ENCODE measurements at places on chromosomes 13 and 19. TPM values are rescaled to one million over a fixed set of nuclear protein-coding genes. Genes with fewer than 3 reads are reported as not detected.
A peak's percentile ranks its signal among the peaks of the same experiment; 100 is the strongest.

The ENOX1 gene
- 1.5 TPM for total RNA-seq

GRCh38 chr13:73776151-73776785 lies 357.9 kb downstream of the KLF12 start:
- no peak for DNase-seq

DNA sequence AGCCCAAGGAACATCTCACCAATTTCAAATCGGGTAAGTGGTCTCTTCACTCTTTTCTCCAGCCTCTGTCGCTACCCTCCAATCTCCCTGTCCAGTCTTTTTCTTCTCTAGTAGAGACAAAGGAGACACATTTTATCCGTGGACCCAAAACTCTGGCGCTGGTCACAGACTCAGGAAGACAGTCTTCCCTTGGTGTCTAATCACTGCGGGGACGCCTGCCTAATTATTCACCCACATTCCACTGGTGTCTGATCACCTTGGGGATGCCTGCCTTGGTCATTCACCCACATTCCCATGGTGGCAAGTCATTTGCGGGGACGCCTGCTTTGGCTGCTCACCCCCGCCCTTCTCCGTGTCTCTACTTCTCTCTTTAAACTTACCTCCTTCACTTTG lies 13.8 kb upstream of the OR10H1 start:
- no peak for DNase-seq

DNA sequence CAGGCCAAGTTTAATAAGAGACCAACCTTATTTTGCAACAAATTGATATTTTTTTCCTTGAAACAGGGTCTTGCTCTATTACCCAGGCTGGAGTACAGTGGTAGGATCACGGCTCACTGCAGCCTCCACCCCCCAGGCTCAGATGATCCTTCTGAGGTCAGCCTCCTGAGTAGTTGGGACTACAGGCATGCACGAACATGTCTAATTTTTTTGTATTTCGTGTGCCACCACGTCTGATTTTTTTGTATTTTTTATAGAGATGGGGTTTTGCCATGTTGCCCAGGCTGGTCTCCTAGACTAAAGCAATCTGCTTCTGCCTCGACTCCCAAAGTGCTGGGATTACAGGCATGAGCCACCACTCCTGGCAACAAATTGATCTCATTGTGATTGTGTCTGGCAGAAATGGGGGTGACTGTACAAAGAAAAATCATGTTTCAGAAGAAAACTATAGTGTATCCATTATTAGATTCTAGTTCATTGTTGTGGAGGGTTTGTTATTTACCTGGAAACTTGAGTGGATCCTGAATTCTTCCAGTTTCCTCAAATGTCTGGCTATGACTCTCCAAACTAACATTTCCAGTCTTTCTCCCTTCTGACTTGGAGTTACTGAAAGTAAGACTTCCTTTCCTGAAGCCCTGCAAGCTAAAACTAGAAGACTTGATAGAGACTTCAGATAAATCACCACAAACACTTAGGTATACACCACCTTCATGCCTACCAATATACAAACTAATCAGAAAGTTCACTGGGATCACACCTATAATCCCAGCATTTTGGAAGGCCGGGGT lies 17.3 kb upstream of the AKT2 start:
- DNase-seq, result no peak

The LRRC25 gene
- total RNA-seq, result 0.08 TPM

- DNase-seq, result peak; percentile 41
Measured at GRCh38 chr13:38804536-38804935, 117.7 kb downstream of the FREM2 start.

- no peak for DNase-seq
Measured at GRCh38 chr19:6481541-6482342, at the start of gene DENND1C. TSS of gene DENND1C (minus strand) at chr19:6481787. CDS start at chr19:6481695, 92 bp downstream.

GRCh38 chr13:60035874-60036273 lies 127.9 kb downstream of the DIAPH3 start:
- no peak for DNase-seq

DNA sequence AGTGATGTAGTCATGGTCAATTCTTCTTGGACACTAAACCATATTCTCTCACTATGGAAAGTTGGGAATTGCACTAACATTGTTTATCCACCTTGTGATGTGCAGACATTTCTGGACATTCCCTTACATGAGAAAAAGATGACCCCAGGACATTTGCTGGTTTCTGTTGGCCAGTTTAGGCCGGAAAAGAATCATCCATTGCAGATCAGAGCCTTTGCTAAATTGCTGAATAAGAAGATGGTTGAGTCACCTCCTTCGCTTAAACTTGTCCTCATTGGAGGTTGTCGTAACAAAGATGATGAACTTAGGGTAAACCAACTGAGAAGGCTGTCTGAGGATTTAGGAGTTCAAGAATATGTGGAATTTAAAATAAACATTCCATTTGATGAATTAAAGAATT lies at the start of gene UTP14C:
Gene UTP14C, plus strand, starts transcription at position 211 of the 400 bp plus-strand sequence. CDS start 4,114 bp downstream, outside the sequence.
- no peak for DNase-seq

GRCh38 chr19:46958532-46958931 lies 61.1 kb upstream of the NPAS1 start:
- no peak for DNase-seq

GRCh38 chr13:31951215-31951678 lies 80.3 kb upstream of the FRY start:
- DNase-seq, result no peak

DNA sequence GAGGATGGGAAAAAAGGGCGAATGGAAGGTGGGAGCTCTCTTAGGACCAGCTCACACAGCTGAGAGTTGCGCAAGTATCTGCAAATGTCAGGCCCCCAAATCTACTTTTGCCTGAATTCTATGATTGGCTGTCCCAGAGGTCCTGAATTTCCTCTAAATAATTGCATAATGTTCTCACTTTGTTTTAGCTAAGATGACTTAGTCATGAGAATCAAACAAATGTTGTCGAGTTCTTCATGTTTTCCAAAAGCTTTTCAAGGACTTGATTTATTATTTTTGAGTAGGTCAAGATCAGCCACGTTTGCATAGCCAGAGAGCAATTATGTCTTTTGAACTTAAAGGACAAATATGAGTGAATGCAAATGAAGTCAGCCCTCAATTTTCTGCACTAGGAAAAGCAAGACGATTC lies 246.6 kb upstream of the MAB21L1 start:
- DNase-seq, result no peak

The CCDC9 gene
- total RNA-seq, result 13.8 TPM

- no peak for DNase-seq
Measured at GRCh38 chr19:58353717-58354477, 605 bp upstream of the A1BG start.

DNA sequence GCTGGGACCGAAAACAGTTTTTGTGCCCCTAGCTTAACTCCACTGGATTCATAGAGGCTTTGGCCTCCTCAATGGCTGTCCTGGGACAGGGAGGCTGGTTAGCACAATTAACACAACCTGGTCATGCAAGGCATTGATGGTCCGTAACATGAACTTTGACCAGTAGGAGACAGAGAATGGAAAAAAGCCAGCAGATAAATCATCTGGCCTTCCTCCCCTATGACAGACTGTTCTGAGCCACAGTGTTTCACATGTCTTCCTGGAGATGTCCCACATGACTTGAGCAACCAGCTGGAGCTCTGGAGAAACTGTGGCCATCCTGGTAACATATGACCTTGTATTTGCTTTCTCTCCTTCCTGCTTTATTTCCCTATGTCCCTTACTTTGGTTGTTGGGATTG lies 244.2 kb downstream of the UQCRFS1 start:
- DNase-seq, result no peak

The KLF1 gene
- not detected for total RNA-seq

DNA sequence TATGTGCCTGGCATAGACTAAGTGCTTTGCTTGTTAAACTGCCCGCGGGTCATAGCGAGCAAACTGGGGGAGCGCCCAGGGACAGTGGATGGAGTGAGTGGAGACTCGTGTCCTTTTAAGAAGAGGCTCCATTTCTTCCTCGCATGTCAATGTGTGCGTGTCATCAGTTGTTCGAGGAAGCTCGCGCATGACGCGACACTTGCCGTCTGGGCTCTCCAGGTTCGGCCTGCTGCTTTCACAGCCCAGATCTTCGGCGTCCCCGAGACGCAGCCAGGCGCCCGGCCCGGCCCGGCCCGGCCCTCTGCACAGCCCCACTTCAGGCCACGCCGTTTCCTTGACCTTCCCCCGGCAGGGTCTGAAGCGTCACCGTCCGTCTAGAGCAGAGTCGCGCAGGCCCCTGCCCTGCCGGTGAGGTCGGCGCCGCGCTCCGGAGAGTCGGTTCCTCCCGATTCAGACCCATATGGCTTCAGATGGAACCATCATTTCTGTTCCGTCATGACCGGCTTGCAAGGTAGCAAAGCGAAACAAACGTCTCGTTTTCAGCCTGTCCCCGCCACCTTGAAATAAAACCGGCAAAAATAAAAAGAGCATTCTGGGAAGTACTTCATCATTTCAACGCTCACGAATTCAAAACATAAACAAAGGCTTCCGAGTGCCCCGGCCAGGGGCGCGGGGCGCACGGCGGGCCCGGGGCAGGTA lies 599 bp upstream of the ARHGEF7 start:
- DNase-seq, result no peak

- DNase-seq, result no peak
Measured at GRCh38 chr13:112968910-112969691, at the start of gene MCF2L. TSS of gene MCF2L (plus strand) at chr13:112969214. CDS start at chr13:112969380, 166 bp downstream.

DNA sequence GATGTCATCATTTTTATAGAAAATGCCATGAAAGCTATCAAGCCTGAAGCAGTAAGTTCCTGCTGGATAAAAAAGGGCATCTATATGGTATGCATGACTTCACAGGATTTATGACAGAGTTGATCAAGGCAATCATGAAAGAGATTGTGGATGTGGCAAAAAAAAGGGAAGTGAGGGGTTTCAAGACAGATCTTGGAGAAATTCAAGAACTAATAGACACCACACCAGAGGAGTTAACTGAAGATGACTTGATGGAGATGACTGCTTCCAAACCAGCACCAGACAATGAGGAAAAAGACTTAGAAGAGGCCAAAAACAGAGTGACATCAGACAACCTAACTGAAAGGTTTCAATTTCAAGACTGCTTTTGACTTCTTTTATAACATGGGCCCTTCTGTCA lies 691.1 kb upstream of the SLC10A2 start:
- DNase-seq, result no peak

Data from kidney epithelial cell (primary cell).